Vein endothelial cell (primary cell): ENCODE measurements at places on chromosomes 11 and 22. TPM values are rescaled to one million over a fixed set of nuclear protein-coding genes. Genes with fewer than 3 reads are reported as not detected.

Gene TEX12
- total RNA-seq = 0.29 and 0.65 TPM in 2 replicates

Gene UBE2L6
- total RNA-seq = 19.6 and 29.1 TPM in 2 replicates

Gene THRSP
- not detected in 2 replicates for total RNA-seq

Gene CEND1
- under 0.01 and 0.10 TPM in 2 replicates for total RNA-seq

Gene RFPL3
- total RNA-seq = not detected in 2 replicates

Gene SLC22A25
- total RNA-seq = not detected in 2 replicates

Gene SMIM35
- total RNA-seq = not detected in 2 replicates

Gene PATE2
- total RNA-seq = 0.19 and 0.65 TPM in 2 replicates

Gene TPBGL
- total RNA-seq = under 0.01 TPM in 1 of 2 replicates, not detected in the other

Gene SYT8
- not detected in 2 replicates for total RNA-seq

Gene SAA4
- not detected in 2 replicates for total RNA-seq

Gene PIWIL4
- total RNA-seq = 0.57 and 0.65 TPM in 2 replicates

Gene MPPED1
- total RNA-seq = under 0.01 TPM in 1 of 2 replicates, not detected in the other

Gene EFCAB6
- under 0.01 and 0.29 TPM in 2 replicates for total RNA-seq

Gene ZNF214
- 0.76 and 0.98 TPM in 2 replicates for total RNA-seq

Gene SCT
- total RNA-seq = not detected in 2 replicates

Gene PGA5
- not detected in 2 replicates for total RNA-seq

Gene GGTLC2
- total RNA-seq = not detected in 2 replicates

Gene TMEM109
- total RNA-seq = 104 and 123 TPM in 2 replicates

Gene C22orf15
- total RNA-seq = 0.98 TPM in 1 of 2 replicates, not detected in the other

Gene TRIM29
- not detected in 2 replicates for total RNA-seq

Gene PTH
- not detected in 2 replicates for total RNA-seq

Gene NNMT
- 153 and 330 TPM in 2 replicates for total RNA-seq

Gene AGBL2
- 0.10 and 3.6 TPM in 2 replicates for total RNA-seq

Gene ANKK1
- under 0.01 TPM in 1 of 2 replicates, not detected in the other for total RNA-seq

Gene MRGPRE
- total RNA-seq = not detected in 2 replicates

Gene SCUBE2
- 0.38 and 0.65 TPM in 2 replicates for total RNA-seq

Gene CDHR5
- not detected in 2 replicates for total RNA-seq

Gene CDC45
- 12.1 and 26.5 TPM in 2 replicates for total RNA-seq

Gene MED19
- total RNA-seq = 18.2 and 23.5 TPM in 2 replicates

Gene FOLR1
- not detected in 2 replicates for total RNA-seq

Gene OR5P2
- total RNA-seq = 0.33 TPM in 1 of 2 replicates, not detected in the other

Gene RAB39A
- total RNA-seq = 0.19 TPM in 1 of 2 replicates, not detected in the other

Gene SMC1B
- not detected in 2 replicates for total RNA-seq

Gene GTSE1
- 8.8 and 15.7 TPM in 2 replicates for total RNA-seq

Gene MOGAT2
- not detected in 2 replicates for total RNA-seq

Gene BATF2
- total RNA-seq = 0.38 and 0.98 TPM in 2 replicates

Gene P2RY6
- total RNA-seq = 0.29 and 0.33 TPM in 2 replicates

Gene PRODH
- 0.29 TPM in 1 of 2 replicates, not detected in the other for total RNA-seq

Gene APOBEC3F
- total RNA-seq = 2.1 and 5.9 TPM in 2 replicates

Gene CABP4
- total RNA-seq = 1.9 and 3.9 TPM in 2 replicates

Gene OVCH2
- not detected in 2 replicates for total RNA-seq

Gene CST6
- total RNA-seq = not detected in 2 replicates

Gene OR8G5
- not detected in 2 replicates for total RNA-seq

Gene OR52R1
- not detected in 2 replicates for total RNA-seq

Gene GSTT2B
- 4.2 and 8.8 TPM in 2 replicates for total RNA-seq

Gene CNIH2
- total RNA-seq = 0.33 TPM in 1 of 2 replicates, not detected in the other

Gene MMP8
- total RNA-seq = not detected in 2 replicates

Gene SYT13
- not detected in 2 replicates for total RNA-seq

Gene UPK3A
- not detected in 2 replicates for total RNA-seq

Gene SLC6A5
- total RNA-seq = not detected in 2 replicates

Gene LMF2
- 43.1 and 52.6 TPM in 2 replicates for total RNA-seq

Gene PGAP2
- 11.5 and 11.8 TPM in 2 replicates for total RNA-seq

Gene VPREB3
- total RNA-seq = not detected in 2 replicates

Gene RCOR2
- 0.29 and 0.98 TPM in 2 replicates for total RNA-seq
